ENCODE measurements at places on chromosomes 3 and 15. TPM values are rescaled to one million over a fixed set of nuclear protein-coding genes. Genes with fewer than 3 reads are reported as not detected.

WWTR1 gene
- total RNA-seq: 47.7 TPM

DNA sequence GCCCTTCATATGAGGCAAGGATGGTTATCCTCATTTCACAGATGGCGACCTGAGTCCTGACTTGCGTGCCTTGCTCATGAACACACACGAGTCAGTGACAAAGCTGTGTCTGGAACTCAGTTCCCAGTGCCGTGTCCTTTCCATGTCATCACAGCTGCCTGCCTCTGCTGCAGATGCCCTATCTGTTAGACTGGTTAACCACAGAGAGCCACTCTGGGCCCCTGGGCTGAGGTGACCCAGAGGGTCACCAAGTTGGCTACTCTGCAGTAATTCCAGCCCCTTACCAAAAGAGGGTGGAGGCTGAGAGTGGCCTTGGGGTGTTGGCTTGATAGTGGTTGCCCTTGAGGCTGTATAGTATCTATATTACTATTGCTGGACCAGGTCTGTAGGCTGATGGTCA lies 41.0 kb downstream of the RAB11A start:
- no peak for DNase-seq

- DNase-seq: no peak
Observed at GRCh38 chr3:157384491-157384890, 52.2 kb upstream of the PTX3 start.

DNA sequence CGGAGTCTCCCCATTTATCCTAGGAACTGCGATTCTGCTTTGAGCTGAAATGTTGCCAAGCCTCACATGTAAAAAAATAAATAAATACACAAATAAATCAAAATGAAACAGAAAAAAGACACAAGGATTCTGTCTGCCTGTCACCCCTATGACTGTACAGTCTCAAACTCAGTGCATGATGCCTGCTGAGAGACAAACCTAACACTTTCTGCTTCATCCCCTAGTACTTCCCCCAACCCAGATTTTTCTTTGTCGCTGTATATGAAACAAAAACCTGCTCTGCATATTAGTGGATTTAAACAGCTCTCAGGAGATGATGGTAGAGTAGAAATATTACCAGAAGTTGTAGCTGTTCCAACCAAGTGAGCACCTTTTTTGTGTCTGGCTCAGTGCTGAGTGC lies 530.7 kb upstream of the CFAP20DC start:
- no peak for DNase-seq

DNA sequence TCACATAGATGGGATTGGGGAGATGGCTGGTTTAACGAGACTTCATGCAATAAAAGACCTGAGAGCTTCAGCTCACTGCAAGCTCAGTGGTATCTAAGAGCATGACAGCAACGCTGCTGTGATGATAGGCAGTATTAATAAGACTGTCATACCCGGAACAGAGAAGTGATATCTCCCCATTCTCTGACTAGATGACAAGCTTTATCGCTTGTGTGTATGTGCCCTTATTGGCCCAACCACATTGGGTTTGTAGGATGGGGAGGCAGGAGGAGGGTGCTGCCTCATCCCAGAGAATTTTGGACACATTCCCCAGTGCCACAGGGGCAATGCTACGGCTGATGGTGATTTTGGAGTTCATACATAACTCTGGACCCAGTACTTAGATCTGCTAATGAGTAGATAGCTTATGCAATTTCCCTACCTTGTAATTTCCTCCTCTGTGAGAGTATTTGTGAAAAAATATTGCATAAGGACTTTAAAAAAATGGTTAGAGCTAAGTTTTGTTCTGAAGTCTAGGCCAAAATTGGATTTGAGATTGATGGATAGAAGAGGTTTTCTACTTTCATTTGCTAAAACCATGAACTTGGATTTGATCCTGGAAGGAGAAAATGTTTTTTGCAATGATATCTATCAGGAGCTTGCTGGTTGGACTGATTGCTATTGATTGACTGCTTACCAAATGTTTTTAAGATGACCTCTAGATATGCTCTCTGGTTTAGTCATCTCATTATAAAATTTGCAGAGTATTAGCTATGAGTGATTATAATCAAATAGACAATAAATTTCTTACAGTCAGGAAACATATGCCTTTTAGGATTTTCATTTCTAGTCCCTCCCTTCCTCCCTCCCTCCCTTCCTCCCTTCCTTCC lies 14.0 kb upstream of the TMEM212 start:
- peak; percentile 55 for DNase-seq

DNA sequence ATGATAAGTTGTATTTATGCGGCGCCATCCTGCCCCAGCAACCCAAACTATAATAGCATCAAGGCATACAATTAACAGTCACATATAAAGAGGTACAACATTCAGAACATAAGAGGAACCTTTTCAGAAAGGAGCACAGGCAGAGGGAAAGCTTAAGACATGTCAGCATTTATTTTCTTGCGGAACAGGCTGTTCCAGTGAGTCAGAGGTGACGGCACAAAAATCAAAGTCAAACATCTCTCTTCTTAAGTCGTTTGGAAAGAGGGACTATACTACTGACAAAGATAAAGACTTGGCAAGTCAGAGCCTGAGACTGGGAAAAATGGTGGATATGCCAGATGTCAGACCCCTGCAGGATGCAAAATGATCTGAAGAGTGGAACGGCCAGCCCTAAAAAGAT lies 128.4 kb downstream of the CTNNB1 start:
- DNase-seq: peak; percentile 81

TNIK gene
- total RNA-seq: 7.7 TPM

GRCh38 chr15:88491158-88491557 lies 23.6 kb downstream of the MRPS11 start:
- no peak for DNase-seq

MB21D2 gene
- total RNA-seq: 21.6 TPM

Measured in fibroblast of villous mesenchyme (primary cell).